ENCODE measurements at places on chromosomes 13 and 19. TPM values are rescaled to one million over a fixed set of nuclear protein-coding genes. Genes with fewer than 3 reads are reported as not detected.

The ATP4B gene
- not detected for total RNA-seq

The RABAC1 gene
- 100 TPM for total RNA-seq

The MIDN gene
- total RNA-seq = 34.0 TPM

The CPAMD8 gene
- 2.0 TPM for total RNA-seq

The TNFSF13B gene
- 37.9 TPM for total RNA-seq

The SDHAF1 gene
- 25.8 TPM for total RNA-seq

The FCER2 gene
- total RNA-seq = not detected

DNA sequence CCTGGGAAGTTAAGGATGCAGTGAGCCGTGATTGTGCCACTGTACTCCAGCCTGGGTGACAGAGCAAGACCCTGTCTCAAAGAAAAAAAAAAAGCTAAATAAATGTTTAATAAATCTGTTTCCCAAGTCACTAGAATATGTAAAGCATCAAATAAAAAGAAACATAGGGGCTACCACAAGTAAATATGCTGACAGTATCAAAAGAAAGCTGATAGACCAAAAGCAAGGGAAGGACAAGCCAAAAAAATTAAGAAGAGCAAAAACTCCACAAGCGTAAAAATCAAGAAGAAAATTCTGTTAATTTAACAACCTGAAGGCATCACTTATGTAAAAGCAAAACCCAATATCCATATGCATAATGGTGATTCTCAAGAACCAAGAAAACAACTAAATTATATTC, 9.7 kb downstream of the KPNA3 start:
- no peak overlapping the region for H3K4me3 ChIP-seq
- H3K27me3 ChIP-seq = no peaks in the 10 kb centered on the region
- no peak for DNase-seq
- H3K36me3 ChIP-seq = no peaks in the 10 kb centered on the region
- no peak overlapping the region for H3K27ac ChIP-seq

DNA sequence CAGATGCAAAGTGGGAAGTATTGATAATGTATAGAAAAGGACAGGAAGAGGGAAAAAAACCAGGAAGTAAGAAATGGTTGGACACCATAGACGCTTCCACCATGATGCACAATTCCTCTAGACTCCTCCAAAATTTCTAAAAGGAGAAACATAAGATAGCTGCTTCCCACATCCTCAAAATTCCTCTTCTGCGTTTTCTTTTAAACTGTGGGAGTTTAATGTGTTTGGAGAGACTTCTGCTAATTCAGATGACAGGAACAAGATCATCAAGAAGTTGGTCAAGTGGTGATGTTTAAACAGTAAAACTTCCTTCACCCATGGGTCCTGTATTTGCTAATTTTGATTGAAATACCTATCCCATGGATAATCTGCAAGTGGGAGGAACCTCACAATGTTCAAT, 130.2 kb downstream of the IRS2 start:
- H3K27ac ChIP-seq = no peak overlapping the region
- no peak for DNase-seq
- H3K27me3 ChIP-seq = no peaks in the 10 kb centered on the region
- no peaks in the 10 kb centered on the region for H3K36me3 ChIP-seq

GRCh38 chr19:49106648-49107135, 7.5 kb upstream of the LIN7B start:
- no peaks in the 10 kb centered on the region for H3K27me3 ChIP-seq
- DNase-seq = peak; percentile 59
- no peaks in the 10 kb centered on the region for H3K4me1 ChIP-seq
- H3K36me3 ChIP-seq = peaks cover 50% of the 10 kb centered on the region
- H3K4me3 ChIP-seq = no peak overlapping the region

GRCh38 chr13:114022876-114023275, 49.0 kb upstream of the C13orf46 start:
- H3K27me3 ChIP-seq = no peaks in the 10 kb centered on the region
- H3K4me1 ChIP-seq = no peaks in the 10 kb centered on the region
- no peak for DNase-seq
- peaks cover 92% of the 10 kb centered on the region for H3K36me3 ChIP-seq
- H3K27ac ChIP-seq = no peak overlapping the region

DNA sequence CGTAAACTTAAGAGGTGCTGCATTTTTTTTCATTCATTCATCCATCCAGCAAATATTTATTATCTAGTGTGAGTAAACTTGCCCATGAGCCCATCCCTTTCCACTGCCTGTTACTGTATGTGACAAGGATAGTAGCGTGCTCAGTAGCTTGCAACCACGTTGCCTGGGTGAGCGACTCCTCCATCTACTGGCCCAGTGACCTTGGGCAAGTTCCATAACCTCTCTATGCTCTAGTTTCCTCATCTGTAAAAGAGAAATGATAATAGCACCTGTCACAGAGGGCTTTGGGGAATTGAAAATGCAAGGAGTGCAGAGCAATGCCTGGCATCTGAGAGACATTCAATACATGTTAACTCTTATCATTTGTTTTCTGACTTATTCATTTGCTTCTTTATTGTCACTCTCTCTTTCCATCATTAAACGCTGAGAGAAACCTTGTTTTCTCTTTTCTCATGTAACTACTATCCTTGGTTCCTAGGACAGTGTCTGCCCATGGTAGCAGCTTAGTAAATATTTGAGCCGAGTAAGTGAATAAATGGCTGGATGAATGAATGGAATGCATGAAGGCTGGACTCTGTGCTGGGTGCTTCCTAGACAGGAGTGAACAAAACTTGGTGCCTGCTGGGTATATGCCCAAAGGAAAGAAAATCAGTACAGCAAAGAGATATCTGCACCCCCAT, 19.9 kb downstream of the LRCH1 start:
- no peak overlapping the region for H3K27ac ChIP-seq
- no peak overlapping the region for H3K4me3 ChIP-seq
- H3K36me3 ChIP-seq = no peaks in the 10 kb centered on the region
- no peaks in the 10 kb centered on the region for H3K27me3 ChIP-seq

DNA sequence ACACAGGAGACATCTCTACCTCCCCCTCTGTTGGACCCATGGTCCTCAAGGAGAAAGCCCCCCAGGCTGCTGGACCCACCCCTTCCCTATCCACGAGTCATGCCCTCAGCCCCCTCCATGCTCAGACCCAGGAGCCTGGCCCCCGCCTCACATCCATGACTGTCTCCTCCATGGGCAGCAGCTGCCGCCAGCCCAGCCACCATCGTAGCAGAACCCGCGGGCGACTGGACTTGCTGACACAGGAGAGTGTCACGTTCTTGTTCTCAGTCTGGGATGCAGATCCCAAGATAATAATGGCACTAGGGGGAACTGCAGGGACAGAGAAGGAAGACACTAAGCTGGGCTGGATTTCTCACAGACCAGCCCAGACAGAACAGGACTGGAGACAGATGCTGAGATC, 3.8 kb downstream of the NPHS1 start:
- DNase-seq = no peak
- H3K27ac ChIP-seq = no peak overlapping the region

GRCh38 chr13:24065176-24065575, 95.3 kb upstream of the SPATA13 start:
- no peaks in the 10 kb centered on the region for H3K4me1 ChIP-seq
- H3K27me3 ChIP-seq = no peaks in the 10 kb centered on the region

GRCh38 chr13:50130123-50130946, 115.1 kb downstream of the KCNRG start:
- H3K36me3 ChIP-seq = no peaks in the 10 kb centered on the region
- peak overlapping the region; percentile 57 for H3K4me3 ChIP-seq
- peak overlapping the region; percentile 98 for H3K27ac ChIP-seq

- H3K27ac ChIP-seq = no peak overlapping the region
- no peak for DNase-seq
- H3K4me1 ChIP-seq = no peaks in the 10 kb centered on the region
- no peak overlapping the region for H3K4me3 ChIP-seq
- H3K27me3 ChIP-seq = no peaks in the 10 kb centered on the region
Observed at GRCh38 chr19:33559996-33560395, 38.4 kb upstream of the PEPD start.

DNA sequence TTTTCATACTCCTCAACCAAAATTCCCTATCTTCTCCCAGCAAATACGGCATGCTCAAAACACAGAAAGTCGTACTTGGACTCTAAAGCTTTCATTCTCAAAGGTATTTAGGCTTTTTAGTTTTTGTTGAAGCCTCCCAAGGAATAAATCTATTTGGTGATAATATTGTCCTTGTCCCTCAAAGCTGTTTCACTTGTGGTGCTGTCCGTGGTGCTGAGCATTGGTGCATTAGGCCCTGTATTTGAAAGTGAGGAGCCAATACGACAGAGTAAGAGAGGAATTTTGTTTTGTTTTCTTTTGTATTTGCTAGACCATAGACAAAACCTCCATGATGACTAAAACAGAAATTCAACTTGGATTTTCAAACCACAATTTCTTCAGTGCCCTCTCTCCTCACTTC, 3.2 kb upstream of the LGALS13 start:
- no peaks in the 10 kb centered on the region for H3K4me1 ChIP-seq
- H3K27ac ChIP-seq = no peak overlapping the region
- H3K4me3 ChIP-seq = no peak overlapping the region
- DNase-seq = no peak
- H3K36me3 ChIP-seq = no peaks in the 10 kb centered on the region
- H3K27me3 ChIP-seq = peaks cover 6% of the 10 kb centered on the region

DNA sequence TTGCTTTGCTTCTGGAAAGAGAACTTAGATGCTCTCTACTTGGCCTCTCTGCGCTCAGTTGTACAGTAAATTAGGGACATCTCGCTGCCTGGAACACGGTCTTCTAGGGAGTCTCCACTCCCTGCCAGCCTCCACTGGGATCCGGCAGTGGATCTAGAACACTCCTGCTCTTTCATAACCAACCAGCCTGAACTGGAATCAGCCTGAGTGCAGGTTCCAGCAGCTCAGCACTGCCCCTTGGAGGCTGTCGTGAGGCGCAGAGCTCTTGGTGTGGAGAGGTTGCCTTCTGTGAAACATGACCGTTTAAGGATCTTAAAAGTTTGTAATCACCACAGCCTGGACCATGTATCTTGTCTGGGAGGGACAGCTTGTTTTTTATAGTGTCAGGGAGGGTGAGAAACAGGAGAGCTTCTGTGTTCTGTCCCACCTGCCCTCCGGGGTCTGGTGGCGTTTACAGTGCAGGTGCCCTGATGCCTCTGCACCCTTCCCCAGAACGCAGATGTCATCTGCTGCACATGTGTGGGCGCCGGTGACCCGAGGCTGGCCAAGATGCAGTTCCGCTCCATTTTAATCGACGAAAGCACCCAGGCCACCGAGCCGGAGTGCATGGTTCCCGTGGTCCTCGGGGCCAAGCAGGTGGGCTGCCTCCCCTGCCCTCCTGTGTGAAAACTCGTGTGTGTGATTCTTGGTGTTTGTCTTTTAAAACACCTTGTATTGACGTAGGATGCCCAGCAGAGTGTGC, 24.8 kb downstream of the UPF1 start:
- H3K27me3 ChIP-seq = no peaks in the 10 kb centered on the region
- H3K36me3 ChIP-seq = peaks cover 96% of the 10 kb centered on the region
- H3K4me3 ChIP-seq = no peak overlapping the region
- no peak for DNase-seq
- no peaks in the 10 kb centered on the region for H3K4me1 ChIP-seq

- no peak for DNase-seq
- peaks cover 43% of the 10 kb centered on the region for H3K4me1 ChIP-seq
- no peak overlapping the region for H3K27ac ChIP-seq
- no peaks in the 10 kb centered on the region for H3K27me3 ChIP-seq
- no peaks in the 10 kb centered on the region for H3K36me3 ChIP-seq
- no peak overlapping the region for H3K4me3 ChIP-seq
Observed at GRCh38 chr19:47135156-47135555, 4.5 kb downstream of the SAE1 start.

DNA sequence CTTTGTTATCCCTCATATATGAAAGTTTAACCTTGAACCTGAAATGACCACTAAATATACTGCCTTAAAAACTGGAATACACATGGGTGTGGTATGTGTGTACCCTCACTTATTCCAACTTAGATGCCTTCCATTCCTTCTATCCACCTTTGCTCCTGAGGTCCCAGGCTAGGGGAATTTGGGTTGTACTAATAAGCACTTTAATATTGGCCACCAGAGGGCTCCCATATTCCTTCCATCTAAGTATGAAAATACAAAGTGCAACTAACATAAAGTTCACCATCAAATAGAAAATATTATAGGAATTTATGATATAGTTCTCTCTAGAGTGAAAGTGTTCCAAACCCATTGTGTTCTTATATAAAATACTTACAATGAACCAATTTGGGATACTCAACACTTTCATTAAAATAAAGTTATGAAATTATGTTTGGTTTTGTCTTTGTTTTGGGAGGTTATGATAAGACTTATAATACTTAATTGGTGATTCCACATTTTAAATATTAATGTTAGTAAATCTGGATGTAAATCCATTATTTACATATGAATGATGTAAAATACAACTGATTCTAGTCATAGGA, 62.3 kb downstream of the ITGBL1 start:
- H3K4me1 ChIP-seq = peaks cover 12% of the 10 kb centered on the region
- H3K4me3 ChIP-seq = no peak overlapping the region
- no peaks in the 10 kb centered on the region for H3K27me3 ChIP-seq

DNA sequence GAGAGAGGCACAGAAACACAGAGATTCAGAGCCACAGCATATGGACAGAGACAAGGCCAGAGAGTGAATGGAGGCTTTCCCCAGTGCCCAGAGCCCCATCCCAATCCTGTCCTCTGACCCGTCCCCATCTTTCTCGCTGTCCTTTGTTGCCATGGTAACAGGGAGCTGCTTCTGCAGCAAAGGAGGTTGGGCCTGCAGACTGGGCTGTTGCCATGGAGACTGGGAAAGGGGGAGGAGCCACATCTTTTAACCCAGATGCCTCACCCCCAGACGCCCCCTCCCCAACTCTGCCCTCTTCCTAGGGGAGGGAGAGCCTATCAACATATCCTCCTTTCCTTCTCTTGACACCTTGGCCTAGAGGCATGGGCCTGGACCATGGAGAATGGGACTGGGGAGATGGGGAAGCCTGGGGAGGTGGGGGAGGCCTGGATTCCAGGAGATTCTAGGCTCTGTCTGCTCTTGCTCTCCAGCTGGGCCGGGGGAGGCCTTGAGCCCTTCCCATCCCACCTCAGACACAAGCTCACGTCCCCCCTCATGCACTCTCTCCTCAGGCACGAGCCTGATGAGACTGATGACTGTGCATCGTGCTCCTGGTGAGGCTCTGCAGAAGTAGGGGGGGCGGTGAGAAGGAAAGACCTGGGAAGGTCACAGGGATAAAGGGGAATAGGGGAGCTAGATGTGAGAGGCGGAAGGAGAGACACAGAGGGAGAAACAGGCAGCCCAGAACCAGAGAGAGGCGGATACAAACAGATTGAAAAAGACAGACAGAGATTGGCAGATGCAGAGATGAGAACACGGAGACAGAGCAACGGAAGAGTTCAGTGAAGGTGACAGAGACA, 2.1 kb upstream of the ATP1A3 start:
- H3K27ac ChIP-seq = no peak overlapping the region
- H3K36me3 ChIP-seq = no peaks in the 10 kb centered on the region
- no peak for DNase-seq

GRCh38 chr13:38321654-38322053, 28.0 kb upstream of the UFM1 start:
- H3K4me3 ChIP-seq = no peak overlapping the region
- no peaks in the 10 kb centered on the region for H3K4me1 ChIP-seq
- no peak for DNase-seq
- no peaks in the 10 kb centered on the region for H3K27me3 ChIP-seq
- H3K36me3 ChIP-seq = no peaks in the 10 kb centered on the region
- no peak overlapping the region for H3K27ac ChIP-seq

Measured in CD4-positive, alpha-beta memory T cell (primary cell).